Anterior cingulate cortex (tissue), 58 donors: ENCODE measurements at places on chromosomes 3 and 15.

- DNase-seq: no peak
These were observed 412.9 kb upstream of the GRM7 start for GRCh38 chr3:6448011-6448410.

GRCh38 chr3:133509488-133509887, 64.0 kb upstream of the CDV3 start:
- DNase-seq: no peak

- DNase-seq: no peak
These were observed 33.1 kb downstream of the ZNF592 start for GRCh38 chr15:84781495-84781894.

GRCh38 chr3:81339040-81339845, 422.2 kb downstream of the GBE1 start:
- no peak for DNase-seq
